Epithelial cell of proximal tubule (primary cell): ENCODE measurements at places on chromosomes 6 and 20.

- no peak for DNase-seq
Measured at GRCh38 chr20:3652676-3653596, 10.3 kb downstream of the GFRA4 start.

- DNase-seq = no peak
Measured at GRCh38 chr6:139655783-139656705, 281.6 kb upstream of the CITED2 start.

- no peak for DNase-seq
Measured at GRCh38 chr6:145733207-145733606, 2.1 kb downstream of the EPM2A start.

GRCh38 chr6:136548582-136549299, 1.5 kb downstream of the MAP7 start:
- no peak for DNase-seq

GRCh38 chr6:158854214-158855101, 35.3 kb upstream of the EZR start:
- DNase-seq = no peak

- no peak for DNase-seq
Measured at GRCh38 chr20:45014671-45015415, 48.5 kb downstream of the STK4 start.

DNA sequence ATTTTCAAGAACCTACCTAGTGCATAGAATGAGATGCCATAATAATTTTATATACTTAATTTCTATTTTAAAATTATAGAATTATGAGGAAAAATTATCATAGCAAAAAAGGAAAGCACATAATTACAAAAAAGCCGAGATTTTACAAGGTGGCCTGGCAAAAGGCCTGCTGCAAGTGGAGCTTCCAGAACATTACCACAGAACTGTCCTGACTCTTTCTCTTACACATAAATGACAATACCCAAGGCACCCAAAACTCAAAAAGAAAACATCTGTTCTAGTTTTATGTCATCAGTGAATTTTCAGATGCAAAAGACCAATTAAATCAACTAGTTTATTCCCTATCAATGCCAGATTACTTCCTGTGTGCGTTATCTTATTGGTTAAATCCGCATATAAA, 74.2 kb downstream of the FILIP1 start:
- DNase-seq = no peak

DNA sequence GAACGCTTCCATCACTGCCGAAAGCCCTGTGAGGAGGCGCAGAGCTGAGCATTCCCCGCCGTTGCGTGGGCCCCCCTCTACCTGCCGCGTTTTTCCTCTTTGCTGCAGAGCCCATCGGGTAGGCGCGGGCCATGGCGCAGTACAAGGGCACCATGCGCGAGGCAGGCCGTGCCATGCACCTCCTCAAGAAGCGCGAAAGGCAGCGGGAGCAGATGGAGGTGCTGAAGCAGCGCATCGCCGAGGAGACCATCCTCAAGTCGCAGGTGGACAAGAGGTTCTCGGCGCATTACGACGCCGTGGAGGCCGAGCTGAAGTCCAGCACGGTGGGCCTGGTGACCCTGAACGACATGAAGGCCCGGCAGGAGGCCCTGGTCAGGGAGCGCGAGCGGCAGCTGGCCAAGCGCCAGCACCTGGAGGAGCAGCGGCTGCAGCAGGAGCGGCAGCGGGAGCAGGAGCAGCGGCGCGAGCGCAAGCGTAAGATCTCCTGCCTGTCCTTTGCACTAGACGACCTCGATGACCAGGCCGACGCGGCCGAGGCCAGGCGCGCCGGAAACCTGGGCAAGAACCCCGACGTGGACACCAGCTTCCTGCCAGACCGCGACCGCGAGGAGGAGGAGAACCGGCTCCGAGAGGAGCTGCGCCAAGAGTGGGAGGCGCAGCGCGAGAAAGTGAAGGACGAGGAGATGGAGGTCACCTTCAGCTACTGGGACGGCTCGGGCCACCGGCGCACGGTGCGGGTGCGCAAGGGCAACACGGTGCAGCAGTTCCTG, 693 bp downstream of the FAM50B start:
- DNase-seq = no peak

GRCh38 chr20:35490736-35491181, 35.4 kb downstream of the CEP250 start:
- no peak for DNase-seq

DNA sequence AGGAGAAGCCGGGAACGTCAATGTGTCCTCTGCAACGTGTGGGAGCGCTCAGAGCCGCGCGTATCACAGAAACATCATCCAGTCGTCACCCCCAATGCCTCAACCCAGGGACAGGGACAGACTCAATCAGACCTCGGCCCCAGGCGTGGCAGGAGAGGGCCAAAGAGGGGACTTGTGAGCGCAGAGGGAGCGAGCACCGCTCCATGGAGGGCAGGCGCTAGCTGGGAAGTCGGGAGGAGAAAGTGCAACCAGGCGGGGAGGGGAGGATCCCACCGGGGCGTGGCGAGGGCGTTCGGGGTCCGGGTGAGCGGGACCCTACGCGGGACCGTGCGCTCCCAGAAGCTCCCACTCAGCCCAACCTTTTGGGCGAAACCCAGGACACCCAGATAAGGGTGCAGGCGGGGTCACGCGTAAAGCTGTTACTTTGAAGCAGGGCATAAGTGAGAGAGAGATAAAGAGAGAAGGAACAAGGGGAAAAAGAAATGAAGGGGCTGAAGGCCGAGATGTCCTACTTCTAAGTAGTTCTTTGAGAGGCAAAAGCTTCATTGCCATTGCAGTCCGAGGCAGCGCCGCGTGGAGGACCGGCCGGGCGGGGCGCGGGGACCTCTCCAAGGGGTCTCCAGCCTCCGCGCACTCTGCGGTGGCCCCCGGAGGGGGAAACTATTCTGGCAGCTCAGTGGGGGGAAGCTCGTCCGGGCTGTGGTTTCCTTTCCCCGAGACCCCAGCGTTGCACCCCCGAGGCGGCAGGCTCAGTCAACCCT, 862 bp upstream of the SOBP start:
- DNase-seq = no peak

DNA sequence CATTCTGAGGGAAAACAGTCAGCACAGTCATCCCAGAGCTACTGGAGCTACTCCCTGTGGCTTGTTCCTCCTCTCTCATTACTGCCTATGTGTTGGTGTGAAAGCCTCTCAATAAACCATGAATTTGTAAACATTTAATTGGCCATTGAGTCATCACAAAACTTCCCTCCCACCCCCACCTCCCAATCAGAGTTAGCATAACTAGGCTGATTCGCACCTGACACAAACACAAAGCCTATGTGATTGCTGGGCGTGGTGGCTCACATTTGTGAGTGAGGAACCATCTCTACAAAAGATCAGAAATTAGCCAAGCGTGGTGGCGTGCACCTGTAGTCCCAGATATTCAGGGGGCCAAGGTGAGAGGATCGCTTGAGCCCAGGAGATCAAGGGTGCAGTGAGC, 17.1 kb upstream of the SNTA1 start:
- no peak for DNase-seq

- peak; percentile 13 for DNase-seq
Measured at GRCh38 chr20:7094438-7094997, 327.0 kb downstream of the BMP2 start.

DNA sequence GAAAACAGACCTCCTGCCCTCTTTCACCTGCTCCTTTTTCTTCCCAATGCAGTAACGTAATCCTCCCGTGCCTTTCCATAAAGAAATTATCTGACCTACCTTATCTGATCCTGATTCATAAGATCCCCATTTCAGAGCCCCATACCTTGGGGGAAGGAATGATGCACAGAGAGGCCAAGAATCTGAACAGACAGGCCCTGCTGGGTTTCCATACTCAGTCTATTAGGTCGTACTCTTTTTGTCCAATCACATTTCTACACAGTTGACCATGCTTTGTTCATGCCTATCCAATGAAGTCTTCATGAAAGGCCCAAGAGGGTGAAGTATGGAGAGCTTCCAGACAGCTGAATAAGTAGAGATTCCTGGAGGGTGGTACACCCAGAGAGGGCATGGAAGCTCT, 25.3 kb downstream of the SRPK1 start:
- no peak for DNase-seq

DNA sequence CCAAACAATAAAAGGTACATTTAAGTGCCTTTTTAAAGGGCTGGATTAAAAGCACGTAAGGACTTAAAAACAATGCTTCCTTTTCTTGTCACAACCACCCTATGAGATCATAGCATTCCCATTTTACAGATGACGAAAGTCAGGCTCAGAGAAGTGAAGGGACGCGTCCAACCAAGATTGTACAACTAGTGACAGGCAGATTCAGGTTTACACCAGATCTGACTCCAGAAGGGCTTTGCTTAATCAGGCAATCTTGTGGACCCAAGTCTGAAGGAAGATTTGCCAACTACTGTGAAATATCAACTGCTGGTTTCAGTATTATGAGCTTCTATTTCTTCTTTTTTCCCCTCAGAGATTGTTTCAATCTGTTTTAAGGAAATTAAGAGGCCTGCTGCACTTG, 877 bp downstream of the ENPP4 start:
- no peak for DNase-seq

- DNase-seq = no peak
Measured at GRCh38 chr6:89941031-89941762, 46.9 kb downstream of the GJA10 start.

- no peak for DNase-seq
Measured at GRCh38 chr6:38169221-38169976, 349.9 kb downstream of the ZFAND3 start.

GRCh38 chr20:39381595-39381994, 419.5 kb downstream of the DHX35 start:
- no peak for DNase-seq

DNA sequence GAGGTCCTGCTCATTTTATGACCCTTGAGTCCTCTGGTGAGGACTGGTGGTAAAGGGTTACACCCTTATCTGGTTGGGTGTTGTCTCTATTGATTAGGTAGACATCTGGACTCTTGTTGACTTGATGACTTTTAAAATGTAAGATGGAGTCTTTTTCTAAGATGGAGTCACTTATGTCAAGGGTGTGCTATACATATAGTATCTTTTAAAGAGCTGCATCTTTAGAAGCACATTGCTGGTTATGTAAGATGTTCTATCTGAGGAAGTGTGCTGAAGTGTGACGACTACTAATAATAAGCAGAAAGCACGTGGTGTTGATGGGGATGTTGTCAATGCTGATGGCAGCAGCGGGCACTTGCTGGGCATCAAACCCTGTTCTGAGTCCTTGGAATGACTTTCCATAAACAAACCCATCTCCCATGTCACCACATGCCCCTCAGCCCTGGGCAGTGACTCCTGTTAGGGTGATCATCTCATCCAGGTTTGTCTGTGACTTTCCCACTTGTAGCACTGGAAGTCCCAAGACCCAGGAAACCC, 229.6 kb downstream of the EYA2 start:
- DNase-seq = no peak

- no peak for DNase-seq
Measured at GRCh38 chr6:123804014-123804786, 535 bp downstream of the NKAIN2 start.

DNA sequence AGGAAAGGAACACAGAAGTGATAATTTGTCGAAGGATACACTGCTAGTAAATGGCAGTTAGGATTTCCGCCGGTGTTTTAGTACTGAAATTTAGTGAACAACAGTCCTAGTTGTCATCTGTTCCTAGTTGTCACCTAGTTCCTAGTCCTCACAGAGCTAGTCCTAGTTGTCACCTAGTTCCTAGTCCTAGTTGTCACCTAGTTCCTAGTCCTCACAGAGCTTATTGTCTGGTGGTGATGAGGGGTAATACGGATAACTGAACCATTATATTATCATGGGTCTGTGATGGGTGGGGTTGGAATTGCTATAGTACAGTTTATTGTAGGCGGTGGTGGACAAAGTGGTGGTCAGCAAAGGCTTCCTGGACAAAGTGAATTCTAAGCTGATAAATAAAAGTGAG, 1.8 kb downstream of the SNRNP48 start:
- no peak for DNase-seq

DNA sequence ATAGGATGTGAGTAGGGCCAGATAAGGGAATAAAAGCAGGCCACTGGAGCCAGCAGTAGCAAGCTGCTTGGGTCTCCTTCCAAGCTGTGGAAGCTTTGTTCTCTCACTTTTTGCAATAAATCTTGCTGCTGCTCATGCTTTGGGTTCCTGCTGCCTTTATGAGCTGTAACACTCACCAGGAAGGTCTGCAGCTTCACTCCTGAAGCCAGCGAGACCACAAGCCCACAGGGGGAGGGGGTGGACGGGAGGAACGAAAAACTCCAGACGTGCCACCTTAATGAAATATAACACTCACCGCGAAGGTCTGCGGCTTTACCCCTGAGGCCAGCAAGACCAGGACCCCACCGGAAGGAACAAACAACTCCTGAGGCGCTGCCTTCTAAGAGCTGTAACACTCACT, 1324.4 kb upstream of the EYS start:
- no peak for DNase-seq

DNA sequence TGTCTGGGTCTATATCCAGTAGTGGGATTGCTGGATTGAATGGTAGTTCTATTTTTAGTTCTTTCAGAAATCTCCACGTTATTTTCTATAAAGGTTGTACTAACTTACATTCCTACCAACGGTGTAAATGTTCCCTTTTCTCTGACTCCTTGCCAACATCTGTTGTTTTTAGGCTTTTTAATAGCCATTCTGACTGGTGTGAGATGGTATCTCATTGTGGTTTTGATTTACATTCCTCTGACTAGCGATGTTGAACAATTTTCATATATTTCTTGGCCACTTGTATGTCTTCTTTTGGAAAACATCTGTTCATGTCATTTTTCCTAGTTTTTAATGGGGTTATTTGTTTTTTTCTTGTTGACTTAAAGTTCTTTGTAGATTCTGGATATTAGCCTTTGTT, 99.3 kb downstream of the BMP2 start:
- DNase-seq = no peak

DNA sequence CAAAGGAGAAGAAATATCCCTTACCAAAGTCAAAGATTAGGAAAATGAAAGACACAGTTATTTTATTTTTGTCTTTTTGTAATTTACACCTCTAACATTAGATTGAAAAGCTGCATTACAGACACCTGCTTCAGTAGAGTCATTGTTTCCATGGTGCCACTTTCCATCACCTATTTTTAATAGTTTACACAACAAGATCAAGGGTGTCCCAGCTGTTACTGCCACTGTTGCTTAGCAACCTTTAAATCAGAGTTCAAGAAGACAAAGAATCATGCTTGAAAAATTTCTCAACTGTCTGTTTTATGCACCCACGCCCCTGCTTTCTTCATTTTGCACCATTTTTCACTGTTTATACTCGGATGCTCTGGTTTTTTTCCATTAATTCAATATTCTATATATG, 668.2 kb upstream of the GJE1 start:
- DNase-seq = peak; percentile 76

DNA sequence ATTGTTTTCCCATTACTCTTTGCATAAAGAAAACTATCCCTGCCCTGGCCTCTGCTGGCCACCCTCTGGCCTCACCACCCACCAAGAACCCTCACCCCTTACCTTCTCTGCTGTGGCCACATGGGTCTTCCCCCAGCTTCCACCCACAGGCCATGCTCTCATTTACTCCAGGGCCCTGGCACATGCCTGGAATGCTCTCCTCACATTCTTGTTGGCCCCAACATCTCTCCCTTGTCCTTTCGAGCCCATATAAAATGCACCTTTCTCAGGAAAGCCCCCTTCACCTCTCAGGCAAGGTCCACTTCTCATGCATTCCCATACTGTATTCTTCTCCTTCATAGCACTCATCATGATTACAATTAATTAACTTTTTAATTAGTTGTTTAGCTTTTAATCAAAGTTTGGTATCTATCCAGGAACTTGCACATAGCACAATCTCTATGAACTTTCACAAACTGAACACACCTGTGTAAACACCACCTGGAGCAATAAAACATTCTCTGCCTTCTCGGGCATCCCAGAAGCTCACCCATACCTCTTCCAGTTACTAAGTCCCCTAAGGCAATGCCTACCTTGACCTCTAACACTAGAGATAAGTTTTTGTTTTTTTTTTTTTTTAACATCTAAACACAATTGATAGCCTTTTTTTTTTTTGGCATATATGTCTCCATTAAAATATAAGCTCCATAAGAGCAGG, 617.2 kb downstream of the PTPRT start:
- no peak for DNase-seq
